Stimulated activated CD4-positive, alpha-beta T cell treated with anti-CD3 and anti-CD28 coated beads, Interleukin-1b, Interleukin-23, amount 100 ng/mL, for 1 hour (primary cell): ENCODE measurements at places on chromosomes 11 and 22.

GRCh38 chr11:68766786-68767185, 15.5 kb upstream of the TESMIN start:
- no peak for DNase-seq

DNA sequence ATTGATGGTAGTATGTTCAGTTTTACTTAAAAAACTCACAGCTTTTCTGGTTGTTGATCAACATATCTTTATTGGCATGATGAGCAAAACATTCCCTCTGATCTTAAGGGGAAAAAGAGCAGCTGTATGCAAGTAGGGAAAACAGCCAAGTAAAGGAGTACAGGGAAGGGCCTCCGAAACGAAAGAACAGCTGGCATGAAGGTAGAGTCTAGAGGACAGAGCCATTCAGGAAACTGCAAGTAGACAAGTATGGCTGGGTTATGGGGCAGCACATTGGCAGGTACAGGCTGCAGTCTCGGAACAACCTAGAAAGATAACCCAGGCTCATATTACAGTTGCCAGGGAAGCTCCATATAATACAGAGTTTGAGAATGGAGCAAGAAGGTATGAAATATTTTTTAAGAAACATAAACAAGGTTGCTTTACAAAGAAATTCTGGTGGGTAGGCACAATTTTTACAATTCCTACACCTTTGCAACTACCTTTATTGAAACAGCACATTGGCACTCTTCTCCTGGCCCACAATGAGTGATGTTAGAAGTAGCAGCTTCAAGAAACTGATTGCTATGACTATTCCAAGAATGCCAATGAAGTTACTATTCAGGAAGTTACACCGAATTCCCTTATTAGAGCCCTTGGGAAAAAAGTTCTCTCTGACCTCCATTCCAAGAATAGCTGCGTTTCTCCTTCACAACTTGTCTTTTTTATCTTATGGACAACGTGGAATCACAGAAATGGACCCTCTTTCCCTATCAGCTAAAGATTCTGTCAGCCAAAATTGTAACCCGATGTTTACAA, 45.2 kb downstream of the LGR4 start:
- DNase-seq, result no peak

- DNase-seq, result no peak
Observed at GRCh38 chr22:25327018-25327755, 107.7 kb downstream of the CRYBB2 start.

DNA sequence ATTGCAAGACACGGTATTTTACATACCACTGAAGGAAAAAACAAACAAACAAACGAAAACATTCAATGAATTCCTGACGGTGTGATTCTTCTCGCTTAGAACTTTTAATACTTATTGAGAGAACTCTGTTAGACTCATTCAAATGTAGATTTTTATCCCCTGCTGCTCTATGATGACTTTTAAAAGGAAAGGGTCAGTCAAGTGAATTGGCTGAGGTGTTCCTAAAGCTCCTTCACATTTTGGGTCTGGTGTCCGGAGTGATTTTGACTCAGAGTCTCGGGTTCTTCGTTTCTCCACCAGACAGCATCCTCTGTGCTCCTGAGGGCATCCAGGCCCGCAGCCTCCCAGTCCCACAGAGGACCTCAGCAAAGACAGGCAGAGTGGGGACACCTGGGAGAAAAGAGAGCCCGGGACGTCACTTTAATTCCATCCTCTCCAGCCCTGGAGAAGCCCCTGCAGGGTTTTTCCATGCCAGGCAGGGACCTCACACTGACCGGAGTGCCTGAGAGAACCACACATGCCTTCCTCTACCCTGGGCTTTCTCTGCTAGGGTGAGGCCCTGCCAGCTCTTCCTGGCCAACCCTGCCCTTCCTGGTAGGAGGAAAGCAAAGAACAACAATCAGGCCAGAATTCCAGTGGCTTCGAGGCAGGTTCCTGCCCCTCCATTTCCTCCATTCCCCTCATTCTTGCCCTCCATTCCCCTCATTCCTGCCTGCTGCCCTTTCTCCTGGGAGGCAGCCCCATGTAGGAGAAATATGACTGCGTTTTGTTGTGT, 1.4 kb upstream of the CSF2RB start:
- no peak for DNase-seq

GRCh38 chr11:65150509-65151299, 16.4 kb upstream of the SYVN1 start:
- DNase-seq, result no peak
